ENCODE measurements at places on chromosomes 7 and 10.

- no peak for DNase-seq
Observed at GRCh38 chr7:129939881-129940280, 12.9 kb downstream of the UBE2H start.

DNA sequence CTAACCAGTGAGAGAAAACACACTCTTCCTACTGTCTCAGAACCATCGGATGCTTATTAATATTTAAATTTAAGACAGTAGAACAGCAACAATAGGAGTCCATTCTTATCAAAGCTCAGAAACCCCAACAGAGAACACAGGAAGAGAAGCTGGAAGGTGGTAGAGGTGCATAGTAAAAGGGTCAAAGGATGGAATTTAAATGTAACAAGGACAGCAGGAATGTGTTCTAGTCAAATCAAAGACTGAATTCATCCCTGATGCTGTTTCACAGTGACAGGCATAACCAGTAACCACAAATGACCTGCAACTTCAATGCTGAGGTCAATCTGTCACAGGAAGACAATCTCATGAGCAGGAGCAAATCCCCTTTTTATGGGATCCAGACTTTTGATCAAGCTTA is 1259.7 kb downstream of the XPNPEP1 start:
- no peak for DNase-seq

DNA sequence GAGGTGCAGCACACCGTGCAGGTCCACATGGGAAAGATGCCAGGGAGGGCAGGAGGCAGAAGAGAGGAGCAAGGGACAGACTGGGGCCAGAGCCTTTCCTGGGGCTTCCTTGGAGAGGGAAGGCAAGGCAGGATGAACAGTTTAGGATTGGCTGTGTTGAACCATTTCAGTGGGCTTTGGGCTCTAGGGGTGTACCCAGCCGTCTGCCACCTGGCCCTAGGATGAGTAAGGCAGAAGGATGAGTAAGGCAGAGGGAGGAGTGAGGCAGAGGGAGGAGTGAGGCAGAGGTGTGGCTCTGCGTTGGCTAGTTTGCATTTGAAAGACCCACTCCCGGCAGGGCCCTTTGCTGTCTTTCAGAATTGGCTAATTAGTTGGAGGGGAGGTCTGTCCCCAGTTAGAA is 31.5 kb upstream of the PRF1 start:
- DNase-seq, result no peak

- DNase-seq, result no peak
Observed at GRCh38 chr10:75954486-75954885, 523.1 kb downstream of the LRMDA start.

GRCh38 chr7:2962865-2963264 is 80.8 kb downstream of the CARD11 start:
- no peak for DNase-seq

- DNase-seq, result no peak
Observed at GRCh38 chr10:339038-339391, 203.8 kb downstream of the ZMYND11 start.

DNA sequence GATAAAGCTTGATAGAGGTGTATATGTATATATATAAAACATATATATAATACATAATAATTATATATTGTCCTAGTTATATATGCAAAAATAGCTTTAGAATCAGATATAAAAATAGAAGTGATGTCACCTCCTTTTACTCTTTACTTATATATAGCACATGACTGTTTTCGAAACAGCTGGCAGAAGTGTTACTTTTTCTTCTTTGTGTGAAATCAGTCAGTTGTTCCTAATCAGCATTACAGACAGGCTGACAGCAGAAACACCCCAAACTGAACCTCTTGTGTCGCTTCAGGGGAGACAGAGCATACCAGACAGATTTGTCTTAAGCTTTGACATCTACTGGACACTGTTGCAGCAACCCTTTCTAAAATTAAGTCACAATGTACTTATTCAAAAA is 684.9 kb upstream of the CELF2 start:
- DNase-seq, result no peak

GRCh38 chr7:110095372-110096052 is 995.4 kb upstream of the LRRN3 start:
- no peak for DNase-seq

DNA sequence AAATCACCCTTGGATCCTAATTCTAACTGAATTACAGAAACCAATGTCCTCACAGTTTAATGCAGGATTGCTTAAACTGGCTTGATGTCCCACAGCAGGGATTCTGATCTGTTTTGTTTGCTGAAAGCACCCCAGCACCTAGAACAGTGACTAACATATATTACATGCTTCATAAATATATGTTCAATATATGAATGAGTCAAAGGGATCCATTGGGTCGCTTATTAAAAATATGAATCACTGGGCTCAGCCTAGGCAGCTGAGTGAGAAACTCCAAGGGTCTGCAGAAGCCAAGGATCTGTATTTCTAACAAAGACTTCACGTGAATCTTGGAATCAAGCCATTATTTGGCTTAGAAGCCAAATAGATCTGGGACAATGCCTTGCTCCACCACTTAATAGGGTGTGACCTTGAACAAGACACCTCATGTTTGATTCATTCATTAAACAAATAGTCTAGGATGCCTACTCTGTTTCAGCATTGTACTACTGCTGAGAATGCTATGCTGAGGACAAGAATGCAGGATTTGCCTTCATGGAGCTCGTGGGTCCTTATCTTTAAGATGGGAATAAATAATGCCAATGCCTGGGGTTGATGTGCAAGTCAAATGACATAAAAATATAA is 103.4 kb upstream of the DLX6 start:
- no peak for DNase-seq

- no peak for DNase-seq
Observed at GRCh38 chr10:119005362-119006043, 24.0 kb upstream of the NANOS1 start.

GRCh38 chr7:151816562-151817314 is 60.2 kb downstream of the PRKAG2 start:
- no peak for DNase-seq

GRCh38 chr7:10299384-10299783 is 674.3 kb upstream of the PHF14 start:
- no peak for DNase-seq

GRCh38 chr7:5218564-5219360 is 28.7 kb downstream of the WIPI2 start:
- DNase-seq, result no peak

- DNase-seq, result no peak
Observed at GRCh38 chr10:60423920-60424319, 34.2 kb upstream of the ANK3 start.

DNA sequence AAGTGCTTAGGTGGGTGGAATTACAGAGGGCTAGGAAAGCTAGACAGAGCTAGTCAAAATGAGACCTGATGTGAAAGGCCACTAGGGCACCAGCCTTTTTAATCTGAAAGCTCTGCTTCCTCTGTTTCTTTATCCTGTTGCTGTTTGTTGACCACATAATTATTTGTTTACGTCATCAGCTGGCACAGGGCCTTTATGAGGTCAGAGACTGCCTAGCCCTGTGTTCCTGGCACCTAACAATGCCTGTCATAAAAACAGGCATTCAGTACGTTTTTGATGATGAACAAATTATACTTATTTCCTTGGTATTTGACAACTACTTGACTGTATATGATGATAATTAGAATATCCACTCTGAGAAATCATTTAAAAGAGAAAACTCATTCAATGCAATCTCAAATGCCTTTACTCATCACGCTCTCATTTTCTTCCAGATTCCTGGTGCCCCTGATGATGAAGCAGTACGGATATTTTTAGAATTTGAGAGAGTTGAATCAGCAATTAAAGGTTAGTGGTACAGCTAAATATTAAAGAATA is 26.0 kb downstream of the RBM17 start:
- DNase-seq, result no peak

- DNase-seq, result no peak
Observed at GRCh38 chr10:105700218-105700617, 1059.1 kb downstream of the SORCS3 start.

- no peak for DNase-seq
Observed at GRCh38 chr10:124651402-124651891, 92.7 kb downstream of the FAM53B start.

DNA sequence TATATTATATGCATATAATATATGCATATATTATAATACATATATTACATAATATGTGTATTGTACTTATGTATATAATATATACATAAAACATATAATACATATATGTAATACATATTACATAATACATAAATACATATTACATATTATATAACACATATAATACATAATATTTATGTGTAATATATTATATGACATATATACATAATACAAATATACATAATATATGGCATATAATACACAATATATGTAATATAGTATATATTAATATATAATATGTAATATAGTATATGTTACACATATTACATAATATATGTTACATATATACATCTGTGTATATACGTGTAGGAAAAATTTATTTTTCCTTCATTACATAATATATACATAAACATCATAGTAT is 63.4 kb downstream of the SGMS1 start:
- no peak for DNase-seq

GRCh38 chr10:74973741-74974392 is 137.6 kb upstream of the SAMD8 start:
- DNase-seq, result no peak

DNA sequence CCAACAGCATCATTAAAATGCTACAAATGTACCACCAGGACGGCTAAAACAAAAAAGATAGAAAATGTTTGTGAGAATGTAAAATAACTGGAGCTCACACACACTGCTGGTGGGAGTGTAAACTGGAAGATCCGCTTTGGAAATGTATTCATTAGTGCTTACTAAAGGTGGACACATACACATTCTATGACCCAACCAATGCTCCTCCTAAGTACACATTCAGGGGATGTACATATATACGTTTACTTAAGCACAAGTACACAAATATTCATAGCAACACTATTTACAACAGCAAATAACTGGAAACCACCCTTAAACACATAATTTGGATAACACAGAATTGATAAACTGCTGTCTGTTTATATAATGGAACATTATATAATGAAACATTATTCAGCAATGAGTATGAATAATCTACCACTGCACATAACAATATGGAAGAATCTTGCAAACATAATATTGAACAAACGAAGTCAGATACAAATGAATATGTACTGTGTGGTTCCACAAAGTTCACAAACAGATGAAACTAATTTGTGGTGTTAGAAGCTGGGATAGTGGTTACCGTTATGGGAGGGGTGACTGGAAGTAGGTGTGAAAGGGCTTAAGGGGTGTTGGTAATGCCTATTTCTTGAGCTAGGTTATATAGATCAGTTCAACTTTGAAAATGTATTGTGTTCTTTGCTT is 52.1 kb downstream of the STRA8 start:
- no peak for DNase-seq

DNA sequence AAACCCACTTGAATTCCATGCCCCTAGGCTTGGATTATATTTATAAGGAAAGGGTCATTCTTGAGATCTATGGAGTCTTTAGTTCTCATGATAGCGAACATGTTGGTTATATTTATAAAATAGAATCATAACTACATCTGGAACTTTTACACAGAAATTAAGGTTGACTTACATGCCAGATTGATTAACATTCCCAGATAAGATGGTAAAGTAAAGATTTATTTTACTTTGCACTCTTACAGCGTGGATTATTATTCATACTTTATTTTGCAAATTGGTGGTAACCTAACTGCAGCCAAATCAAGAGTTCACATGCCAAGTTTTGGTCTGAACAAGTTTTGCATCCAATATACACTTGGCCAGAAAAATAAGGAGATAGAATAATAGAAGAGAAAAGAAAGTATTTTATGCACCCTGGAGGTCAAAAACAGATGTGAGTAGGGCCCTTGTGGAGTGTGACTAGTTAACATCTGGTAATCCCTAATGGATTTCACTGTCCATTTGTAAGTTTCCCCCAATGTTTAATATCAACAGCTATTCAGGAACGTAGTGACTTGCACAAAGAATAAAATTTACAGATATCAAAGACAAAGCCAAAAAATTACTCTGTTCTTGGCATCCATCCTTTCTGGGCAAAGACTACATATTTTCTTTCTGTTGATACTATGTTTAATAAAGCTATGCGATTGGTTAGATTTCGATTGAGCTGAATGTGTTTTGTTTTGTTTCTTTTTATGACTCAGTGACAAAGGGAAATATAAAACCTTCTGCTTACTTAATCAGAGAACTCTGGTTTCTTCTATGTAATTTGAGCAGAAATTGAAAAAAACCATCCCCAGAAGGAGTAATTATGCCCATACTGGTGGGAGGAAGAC is 10.1 kb upstream of the TMEM26 start:
- no peak for DNase-seq

DNA sequence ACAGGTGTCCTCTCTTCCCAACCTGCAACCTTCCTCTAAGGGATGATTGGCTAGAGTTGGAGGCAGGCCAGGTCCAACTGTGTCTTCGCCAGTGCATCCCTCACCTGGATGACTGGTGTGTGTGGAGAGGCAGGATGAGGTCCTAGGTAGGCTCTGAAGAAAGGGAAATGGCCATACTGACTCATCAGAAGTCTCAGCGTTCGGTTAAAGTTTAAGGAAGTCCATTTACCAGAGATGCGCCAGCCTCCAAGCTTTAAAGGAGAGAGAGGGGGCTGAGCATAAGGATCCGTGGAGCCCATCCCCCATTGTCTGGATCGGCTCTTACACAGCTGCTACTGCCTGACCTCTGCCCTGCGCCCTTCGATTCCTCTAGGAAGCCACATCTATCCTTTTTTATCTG is 4.4 kb downstream of the KEL start:
- DNase-seq, result no peak

DNA sequence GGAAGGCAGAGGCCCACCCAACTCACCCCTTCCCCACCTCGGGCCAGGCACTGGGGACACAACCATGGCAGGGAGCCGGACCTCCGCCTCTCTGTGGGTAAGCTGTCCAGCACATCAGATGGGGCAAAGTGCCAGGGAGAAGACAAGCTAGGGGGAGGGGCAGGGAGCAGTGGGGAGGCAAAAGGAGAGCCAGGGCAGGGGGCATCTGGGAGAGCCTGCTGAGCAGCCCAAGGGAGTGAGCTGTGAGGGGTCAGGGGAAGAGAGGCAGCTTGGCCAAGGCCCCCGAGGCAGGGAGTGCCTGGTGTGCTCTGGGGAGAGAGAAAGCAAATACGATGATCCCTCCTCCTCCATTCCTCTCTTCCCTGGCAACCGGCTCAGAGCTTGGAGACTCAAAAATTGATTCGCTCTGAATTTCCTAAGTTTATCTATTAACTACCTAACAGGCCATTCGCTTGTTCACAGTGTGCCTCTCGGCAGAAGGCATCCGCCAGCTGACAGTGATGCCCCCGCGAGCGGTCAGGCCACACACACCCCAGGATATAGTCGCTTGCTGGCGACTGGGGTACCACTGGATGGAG is 4.5 kb downstream of the CAMK2B start:
- DNase-seq, result no peak

DNA sequence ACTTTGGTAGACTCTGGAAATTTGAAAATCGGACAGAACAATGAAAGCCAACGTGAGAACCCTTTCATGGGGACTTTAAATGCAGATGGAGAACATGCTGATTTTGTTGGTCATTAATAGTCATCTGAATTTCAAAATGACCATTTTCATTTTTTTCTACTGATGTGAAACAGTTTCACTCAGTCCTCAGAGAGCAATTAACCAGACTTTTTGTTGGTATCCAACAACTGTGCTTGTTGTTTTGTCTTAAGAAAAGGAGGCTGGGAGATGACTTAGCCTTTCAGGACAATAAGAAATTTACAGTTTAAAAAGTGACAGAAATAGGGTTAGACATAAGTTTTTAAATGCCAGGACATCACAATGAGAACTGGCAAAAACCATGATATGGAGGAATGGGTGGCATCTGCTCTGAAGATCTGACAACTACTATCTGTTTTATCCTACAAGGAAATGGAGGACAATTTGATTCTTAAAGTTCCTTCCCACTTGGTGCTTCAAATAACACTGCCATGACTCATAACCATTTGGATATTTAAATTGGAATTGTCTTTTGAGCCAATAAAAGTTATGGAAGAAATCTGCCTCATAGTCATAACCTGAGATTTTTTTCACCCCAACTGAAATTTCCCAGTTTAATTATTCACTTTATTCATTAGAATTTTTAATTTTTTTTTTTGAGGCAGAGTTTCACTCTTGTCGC is 87.2 kb upstream of the HPS1 start:
- no peak for DNase-seq
